ENCODE measurements at places on chromosomes 6 and 20.

DNA sequence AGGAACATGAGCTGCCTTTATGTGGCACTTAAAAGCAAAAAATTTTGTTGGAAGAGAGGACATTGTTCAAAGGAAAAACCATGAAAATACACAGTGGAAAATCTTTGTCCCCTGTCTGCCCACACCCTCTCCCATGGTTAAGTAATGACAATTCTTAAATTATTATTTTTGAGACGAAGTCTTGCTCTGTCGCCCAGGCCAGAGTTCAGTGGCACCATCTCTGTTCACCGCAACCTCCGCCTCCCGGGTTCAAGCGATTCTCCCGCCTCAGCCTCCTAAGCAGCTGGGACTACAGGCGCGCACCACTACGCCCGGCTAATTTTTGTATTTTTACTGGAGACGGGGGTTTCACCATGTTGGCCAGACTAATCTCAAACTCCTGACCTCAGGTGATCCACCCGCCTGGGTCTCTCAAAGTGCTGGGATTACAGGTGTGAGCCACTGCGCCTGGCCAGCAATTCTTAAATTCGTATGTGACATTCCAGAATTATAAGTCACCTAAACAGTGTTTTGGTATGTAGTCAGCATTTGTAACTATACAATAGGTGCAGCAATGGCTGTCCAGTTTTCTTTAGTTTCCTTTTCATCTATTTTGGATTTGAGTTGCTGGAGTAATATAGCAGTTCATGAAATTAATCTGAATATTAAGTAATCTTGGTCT, 636 bp upstream of the SSR1 start:
- no peak for DNase-seq

GRCh38 chr6:18218233-18218632, 46.1 kb downstream of the DEK start:
- DNase-seq = no peak

DNA sequence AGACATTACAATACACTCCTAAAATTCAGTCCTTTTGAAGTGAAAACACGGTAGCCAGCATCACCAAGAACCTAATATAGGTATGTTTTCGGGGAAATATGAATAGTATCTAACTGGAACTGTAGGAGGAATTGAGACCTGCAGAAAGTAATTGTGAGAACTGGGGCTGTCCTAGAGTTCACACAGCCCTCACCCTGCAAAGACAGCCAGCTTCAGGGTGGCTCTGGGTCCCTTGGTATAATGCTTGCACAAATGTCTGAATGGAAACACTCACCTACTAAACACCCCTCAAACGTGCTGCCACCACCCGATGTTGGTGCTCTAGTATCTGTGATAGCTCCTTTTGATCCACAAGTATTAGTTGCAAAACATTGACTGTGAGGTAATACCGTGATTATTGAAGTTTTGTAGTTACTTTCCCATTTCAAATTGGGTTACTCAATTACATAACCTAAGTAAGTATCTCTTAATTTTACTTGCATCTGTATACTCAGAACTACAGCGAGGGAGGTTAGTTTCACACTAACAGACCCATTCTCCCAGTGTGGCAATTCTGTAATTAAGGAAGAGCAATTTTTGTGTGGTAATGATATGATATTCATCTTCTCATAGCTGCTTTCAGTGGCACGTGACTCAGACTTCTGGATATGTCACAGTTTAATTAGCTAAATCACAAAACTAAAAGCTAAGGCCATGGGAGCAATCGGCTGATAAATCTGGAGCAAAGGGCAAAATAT, 129.5 kb downstream of the INSM1 start:
- DNase-seq = no peak

GRCh38 chr6:170283212-170284081, 7.4 kb downstream of the DLL1 start:
- DNase-seq = no peak

DNA sequence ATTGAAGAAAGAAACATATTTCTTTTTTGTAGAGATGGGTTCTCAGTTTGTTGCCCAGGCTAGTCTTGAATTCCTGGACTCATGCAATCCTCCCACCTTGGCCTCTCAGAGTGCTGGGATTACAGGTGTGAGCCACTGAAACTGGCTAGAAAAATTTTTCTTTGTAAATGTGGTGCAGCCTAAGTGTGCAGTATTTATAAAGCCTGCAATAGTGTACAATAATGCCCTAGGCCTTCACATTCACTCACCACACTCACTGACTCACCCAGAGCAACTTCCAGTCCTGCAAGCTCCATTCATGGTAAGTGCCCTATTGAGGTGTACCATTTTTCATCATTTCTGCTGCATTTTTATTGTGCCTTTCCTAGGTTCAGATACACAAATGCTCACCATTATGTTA, 31.4 kb downstream of the NHSL1 start:
- no peak for DNase-seq

GRCh38 chr20:33667245-33667675, 517 bp downstream of the ACTL10 start:
- DNase-seq = no peak

DNA sequence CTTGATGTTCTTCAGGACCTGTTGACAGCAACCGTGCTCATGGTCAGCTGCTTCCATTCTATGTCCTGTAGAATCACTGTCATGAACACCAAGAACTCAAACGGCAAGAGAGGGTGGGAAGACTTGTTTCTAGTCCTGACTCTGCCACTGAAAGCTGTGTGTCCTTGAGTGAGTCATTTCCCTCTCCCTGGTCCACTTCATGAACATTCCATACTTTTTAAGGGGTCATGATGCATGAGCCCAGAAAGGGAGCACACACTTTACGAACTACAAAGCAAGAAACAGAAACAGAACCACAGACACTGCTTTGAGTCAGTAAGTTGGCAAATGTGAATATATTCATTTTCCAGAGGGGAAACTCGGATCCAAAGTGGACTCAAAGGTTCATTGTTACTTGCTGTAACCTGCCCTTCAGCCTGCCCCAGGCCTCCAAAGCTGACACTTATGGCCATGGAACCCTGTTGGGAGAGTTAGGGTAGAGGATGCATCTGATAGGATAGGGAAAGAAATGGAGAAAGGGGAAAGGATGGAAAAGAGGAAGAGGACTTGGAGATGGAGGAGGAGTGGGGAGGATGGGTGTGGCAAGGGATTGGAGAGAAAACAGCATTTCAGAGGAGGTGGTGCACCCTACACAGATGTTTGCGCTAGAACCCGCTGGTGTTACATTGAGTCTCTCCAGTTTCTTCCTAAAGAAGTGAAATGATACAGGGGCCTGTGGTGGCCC, 129.8 kb downstream of the FOXO3 start:
- no peak for DNase-seq

GRCh38 chr6:143107911-143108761, 47.4 kb downstream of the AIG1 start:
- no peak for DNase-seq

- no peak for DNase-seq
Measured at GRCh38 chr6:130482645-130483390, 117.0 kb downstream of the TMEM200A start.

- no peak for DNase-seq
Measured at GRCh38 chr20:58401162-58401561, 12.1 kb downstream of the VAPB start.

DNA sequence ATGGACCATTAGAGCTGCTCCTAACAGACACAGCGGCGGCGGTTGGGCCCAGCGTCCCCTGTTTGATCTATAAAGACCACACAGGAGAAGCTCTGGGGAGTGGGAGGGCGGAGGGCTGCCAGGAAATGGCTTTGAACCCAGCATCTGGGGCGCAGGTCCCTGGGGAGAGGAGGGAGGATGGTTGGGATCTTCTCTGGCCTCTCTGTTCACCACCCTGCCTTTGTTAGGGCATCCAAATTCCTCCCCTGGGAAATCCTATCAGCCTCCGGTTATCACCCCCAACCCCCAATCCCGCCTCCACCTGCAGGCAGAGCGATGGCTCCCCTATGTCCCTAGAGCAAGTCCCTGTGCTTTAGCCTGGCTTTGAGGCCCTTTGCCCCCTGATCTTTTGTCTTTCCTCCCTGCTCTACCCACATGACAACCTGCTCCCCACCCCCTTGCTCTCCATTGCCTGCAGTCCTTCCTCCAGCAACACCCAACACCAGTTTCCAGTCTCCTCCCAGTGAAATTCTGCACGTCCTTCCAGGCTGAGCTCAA, 7.1 kb downstream of the XKR7 start:
- no peak for DNase-seq

DNA sequence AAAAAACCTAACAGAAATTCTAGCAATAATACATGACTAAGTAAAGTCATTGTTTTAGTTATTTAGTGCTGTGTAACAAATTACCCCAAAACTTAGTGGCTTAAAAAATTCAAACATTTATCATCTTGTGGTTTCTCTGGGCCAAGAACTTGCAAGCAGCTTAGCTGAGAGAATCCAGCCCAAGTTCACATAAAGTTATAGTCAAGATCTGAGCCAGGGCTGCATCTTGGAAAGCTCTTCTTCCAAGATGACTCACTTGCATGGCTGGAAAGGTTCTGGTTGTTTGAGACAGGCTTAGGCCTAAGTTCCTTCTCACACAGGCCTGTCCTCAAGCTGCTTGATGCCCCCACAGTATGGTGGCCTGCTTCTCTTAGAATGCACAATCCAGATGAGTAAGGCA, 217.8 kb upstream of the TSHZ2 start:
- no peak for DNase-seq

DNA sequence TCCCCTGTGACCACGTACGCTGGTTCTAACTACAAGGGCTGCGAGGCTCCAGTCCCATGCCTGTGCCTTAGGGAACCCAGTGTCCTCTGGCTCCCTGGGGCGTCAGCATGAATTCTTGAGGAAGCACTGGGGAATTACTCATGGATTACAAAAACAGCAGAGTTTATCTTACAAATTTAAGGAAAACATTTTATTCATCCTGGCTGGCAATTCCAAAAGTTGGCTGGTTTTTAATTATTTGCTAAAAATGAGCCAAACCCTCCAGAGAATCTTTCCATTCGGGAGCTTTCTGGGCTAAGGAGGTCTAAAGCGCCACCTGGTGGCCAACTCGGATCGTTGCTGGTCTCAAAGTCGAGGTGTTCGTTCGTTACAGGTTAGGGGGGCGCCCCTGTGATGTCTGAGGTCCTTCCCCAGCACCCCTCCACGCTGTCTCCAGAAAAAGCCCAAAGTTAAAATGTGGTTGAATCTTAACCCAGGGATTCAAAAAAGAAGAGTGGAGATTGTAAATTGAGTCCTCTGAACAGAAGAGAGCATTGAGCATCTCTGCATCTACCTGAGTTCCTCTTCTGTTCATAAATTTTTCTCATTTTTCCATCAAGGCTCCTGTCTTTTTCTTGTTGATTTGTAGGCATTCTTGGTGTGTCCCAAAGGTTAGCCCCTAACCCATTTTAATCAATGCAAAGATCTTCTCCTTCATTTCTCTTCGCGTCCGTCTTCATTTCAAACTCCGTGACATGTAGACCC, 99.4 kb downstream of the BFSP1 start:
- DNase-seq = no peak

DNA sequence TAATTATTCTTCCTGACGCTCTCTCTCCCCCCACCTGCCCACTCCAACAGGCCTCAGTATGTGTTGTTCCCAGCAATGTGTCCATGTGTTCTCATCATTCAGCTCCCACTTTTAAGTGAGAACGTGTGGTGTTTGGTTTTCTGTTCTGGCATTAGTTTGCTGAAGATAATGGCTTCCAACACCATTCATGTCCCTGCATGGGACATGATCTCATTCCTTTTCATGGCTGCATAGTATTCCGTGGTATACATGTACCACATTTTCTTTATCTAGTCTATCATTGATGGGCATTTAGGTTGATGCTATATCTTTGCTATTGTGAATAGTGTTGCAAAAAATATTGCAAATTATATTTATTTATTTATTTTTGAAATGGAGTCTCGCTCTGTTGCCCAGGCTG, 258.0 kb downstream of the TFAP2A start:
- no peak for DNase-seq

GRCh38 chr6:494394-494793, 102.8 kb downstream of the IRF4 start:
- DNase-seq = no peak

GRCh38 chr6:20069021-20069522, 143.2 kb downstream of the MBOAT1 start:
- no peak for DNase-seq

Measured in gastrocnemius medialis (tissue), 4 donors.